Endothelial cell of umbilical vein (primary cell): ENCODE measurements at places on chromosomes 12 and 14. TPM values are rescaled to one million over a fixed set of nuclear protein-coding genes. Genes with fewer than 3 reads are reported as not detected.

LIN7A gene
- total RNA-seq, result 4.1 and 4.3 TPM in 2 replicates

MYH6 gene
- not detected in 2 replicates for total RNA-seq

SMIM41 gene
- not detected in 2 replicates for total RNA-seq

SOS2 gene
- total RNA-seq, result 21.3 and 23.7 TPM in 2 replicates

LALBA gene
- not detected in 2 replicates for total RNA-seq

LMNTD1 gene
- not detected in 2 replicates for total RNA-seq

BMP4 gene
- 201 and 238 TPM in 2 replicates for total RNA-seq

BCL11B gene
- 0.07 TPM in 2 replicates for total RNA-seq

PPP1R36 gene
- 0.51 and 0.60 TPM in 2 replicates for total RNA-seq

SSTR1 gene
- 1.2 and 1.4 TPM in 2 replicates for total RNA-seq

SIRT4 gene
- 1.2 and 1.4 TPM in 2 replicates for total RNA-seq

B4GALNT3 gene
- not detected in 2 replicates for total RNA-seq

APOLD1 gene
- total RNA-seq, result 5.3 and 6.0 TPM in 2 replicates

SIX4 gene
- 4.7 and 7.5 TPM in 2 replicates for total RNA-seq

HRK gene
- not detected in 2 replicates for total RNA-seq

LRRC10 gene
- not detected in 2 replicates for total RNA-seq

TAS2R7 gene
- total RNA-seq, result not detected in 2 replicates

NOC4L gene
- 28.0 and 29.4 TPM in 2 replicates for total RNA-seq

CMKLR1 gene
- not detected in 2 replicates for total RNA-seq

OR4K2 gene
- total RNA-seq, result not detected in 2 replicates

RNASE7 gene
- not detected in 2 replicates for total RNA-seq

GALNT9 gene
- total RNA-seq, result 0.73 TPM in 1 of 2 replicates, not detected in the other

C12orf50 gene
- 0.30 and 0.31 TPM in 2 replicates for total RNA-seq

RFX4 gene
- not detected in 2 replicates for total RNA-seq

KRT80 gene
- total RNA-seq, result 21.7 and 23.7 TPM in 2 replicates

ITGB7 gene
- total RNA-seq, result not detected in 2 replicates

TMPRSS12 gene
- total RNA-seq, result not detected in 2 replicates

TMTC2 gene
- 5.9 and 7.8 TPM in 2 replicates for total RNA-seq

KRT82 gene
- not detected in 2 replicates for total RNA-seq

FAM90A1 gene
- not detected in 2 replicates for total RNA-seq

CEBPE gene
- not detected in 2 replicates for total RNA-seq

FBXO33 gene
- 5.0 and 6.3 TPM in 2 replicates for total RNA-seq

PRR4 gene
- 2.4 and 2.8 TPM in 2 replicates for total RNA-seq

MYL6 gene
- total RNA-seq, result 2,364 and 2,543 TPM in 2 replicates

CCDC175 gene
- total RNA-seq, result not detected in 2 replicates

KCNK10 gene
- not detected in 2 replicates for total RNA-seq

PRH1 gene
- total RNA-seq, result 16.2 and 17.0 TPM in 2 replicates

OR10AD1 gene
- total RNA-seq, result not detected in 2 replicates

CLEC4D gene
- total RNA-seq, result not detected in 2 replicates

TMEM132C gene
- total RNA-seq, result not detected in 2 replicates

PRH2 gene
- total RNA-seq, result not detected in 2 replicates

BCDIN3D gene
- 2.5 and 3.1 TPM in 2 replicates for total RNA-seq

GLT1D1 gene
- not detected in 2 replicates for total RNA-seq

CHGA gene
- total RNA-seq, result not detected in 2 replicates
